ENCODE measurements at places on chromosomes 4 and X. TPM values are rescaled to one million over a fixed set of nuclear protein-coding genes. Genes with fewer than 3 reads are reported as not detected.

DNA sequence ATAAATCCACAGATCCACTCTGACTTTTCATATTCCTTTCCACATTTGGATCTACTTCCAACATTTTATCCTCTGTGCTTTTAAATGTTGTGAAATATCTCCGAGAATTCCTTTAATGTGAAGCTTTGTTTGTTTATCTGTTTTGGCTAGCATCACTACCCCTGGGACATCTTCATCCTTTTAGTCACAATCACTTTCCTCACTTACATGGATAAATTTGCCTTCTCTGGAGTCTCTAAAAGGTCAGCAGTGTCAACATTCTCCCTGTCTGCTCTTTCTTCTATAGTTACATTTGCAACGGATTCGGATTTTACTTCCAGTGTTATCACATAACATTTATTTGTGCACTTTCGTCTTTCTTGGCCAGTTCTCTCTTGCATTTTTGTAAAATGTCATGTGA is 34.2 kb upstream of the LRAT start:
- no peak for DNase-seq

DNA sequence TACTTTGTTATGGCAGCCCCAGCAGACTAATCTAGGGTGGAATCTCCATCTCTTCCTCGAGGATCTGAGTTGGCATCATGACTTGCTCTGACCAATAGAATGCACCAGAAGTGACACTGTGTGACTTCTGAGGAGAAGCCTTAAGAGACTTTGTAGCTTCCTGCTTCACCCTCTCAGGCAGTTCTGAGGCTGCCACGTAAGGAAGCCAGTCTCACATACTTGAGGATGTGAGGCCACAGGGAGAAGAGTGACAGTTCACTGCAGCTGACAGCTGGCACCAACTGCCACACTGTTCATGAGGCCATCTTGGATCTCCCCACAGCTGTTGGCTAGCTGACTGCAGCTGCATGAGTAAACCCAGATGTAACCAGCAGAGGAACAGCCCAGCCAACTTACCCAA is 29.3 kb upstream of the BCOR start:
- DNase-seq: peak; percentile 91

DNA sequence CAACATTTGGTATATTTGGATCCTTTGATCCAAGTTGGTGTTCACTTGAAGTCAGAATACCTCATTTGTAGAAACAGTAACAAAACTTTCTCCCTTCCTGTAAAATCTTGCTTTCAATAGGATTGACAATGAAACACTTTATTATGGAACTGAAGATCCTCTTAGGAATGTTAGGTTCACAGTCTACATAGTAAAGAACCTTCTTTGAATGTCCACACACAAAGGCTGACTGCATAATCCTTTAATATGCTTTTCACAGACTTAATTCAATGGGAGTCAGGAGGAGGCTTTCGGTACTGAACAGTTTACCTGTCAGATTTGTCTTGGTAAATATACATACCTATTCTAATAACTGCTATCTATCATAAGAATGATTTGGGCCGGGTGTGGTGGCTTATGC is 188.5 kb downstream of the SPRY1 start:
- no peak for DNase-seq

GRCh38 chr4:113141901-113142346 is 92.5 kb downstream of the ANK2 start:
- DNase-seq: peak; percentile 83

DNA sequence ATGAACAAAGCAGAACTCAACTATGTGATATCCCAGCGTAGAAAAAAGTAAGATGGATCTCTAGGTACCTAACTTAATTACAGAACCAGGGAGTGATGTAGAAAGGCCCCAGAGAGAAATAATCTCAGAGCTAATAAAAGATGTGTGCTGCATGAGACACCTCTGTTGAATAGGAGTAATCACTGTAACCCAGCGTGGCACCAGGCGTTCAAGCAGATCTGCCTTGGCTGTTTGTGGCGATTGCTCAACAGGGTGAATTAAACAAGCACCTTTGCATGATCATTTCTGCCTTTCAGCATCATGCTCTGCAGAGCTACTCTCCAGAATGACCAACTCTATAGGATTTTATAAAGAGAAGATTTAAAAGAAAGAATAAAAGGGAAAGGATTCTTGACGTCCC is 81.7 kb upstream of the KCNIP4 start:
- no peak for DNase-seq

DNA sequence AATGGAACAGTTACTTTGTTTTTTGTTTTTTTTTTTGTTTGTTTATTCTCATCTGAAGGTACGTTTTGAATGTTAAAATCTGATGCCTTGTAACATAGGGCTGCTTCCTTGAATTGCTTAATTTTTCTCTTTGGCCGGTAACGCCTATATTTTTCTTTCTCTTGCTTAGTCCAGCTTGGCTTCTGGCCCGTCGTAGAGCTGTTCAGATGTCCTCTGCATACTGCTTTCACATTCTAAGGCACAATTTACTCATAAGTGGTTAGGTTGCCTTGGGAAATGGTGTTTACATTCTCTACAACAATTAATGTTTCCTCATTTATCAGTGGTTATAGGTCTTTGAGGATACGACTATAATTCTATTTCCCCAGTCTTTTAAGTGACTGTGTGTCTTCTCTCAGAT is 7.9 kb downstream of the NONO start:
- no peak for DNase-seq

DNA sequence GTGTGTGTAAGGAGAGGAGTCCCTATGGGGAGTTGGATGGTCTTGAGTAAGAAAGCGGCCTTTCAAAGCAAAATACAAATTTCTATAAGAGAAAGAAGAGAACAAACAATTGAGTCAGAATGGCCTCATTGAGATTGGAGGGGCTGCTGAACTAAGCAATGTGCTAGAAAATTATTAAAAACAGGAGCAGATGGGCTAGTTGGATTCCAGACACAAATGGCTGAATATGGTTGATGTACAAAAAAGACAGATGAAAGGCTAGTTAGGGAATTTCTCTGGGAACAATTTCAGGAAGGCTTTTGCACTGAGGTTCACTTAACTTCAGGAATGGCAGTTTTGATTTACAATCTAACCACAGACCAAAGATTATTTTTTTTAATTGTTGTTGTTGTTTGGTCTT is 1806.8 kb upstream of the TENM3 start:
- no peak for DNase-seq

GRCh38 chrX:124690495-124690894 is 344.1 kb downstream of the SH2D1A start:
- DNase-seq: no peak

- DNase-seq: no peak
Measured at GRCh38 chrX:130418740-130419139, 17.0 kb downstream of the RBMX2 start.

DNA sequence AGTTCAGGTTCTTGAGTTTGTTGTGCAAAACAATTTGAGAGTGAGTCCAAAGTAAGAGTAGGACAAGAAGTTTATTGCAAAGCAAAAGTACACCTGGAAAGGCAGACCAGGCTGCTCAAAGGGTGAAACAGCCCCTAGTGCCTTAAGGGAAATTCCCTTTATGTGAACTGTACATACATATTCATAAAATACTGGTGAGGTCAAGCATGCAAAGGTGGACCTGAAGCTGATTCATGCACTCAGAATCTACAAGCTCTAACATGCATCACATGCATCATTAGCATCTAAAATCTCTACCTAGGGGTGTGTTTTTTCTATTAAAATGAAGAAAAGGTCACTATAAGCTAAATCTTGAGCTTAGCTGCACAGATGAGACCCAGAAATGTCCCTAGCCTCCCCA is 266.9 kb downstream of the SPATA18 start:
- no peak for DNase-seq

DNA sequence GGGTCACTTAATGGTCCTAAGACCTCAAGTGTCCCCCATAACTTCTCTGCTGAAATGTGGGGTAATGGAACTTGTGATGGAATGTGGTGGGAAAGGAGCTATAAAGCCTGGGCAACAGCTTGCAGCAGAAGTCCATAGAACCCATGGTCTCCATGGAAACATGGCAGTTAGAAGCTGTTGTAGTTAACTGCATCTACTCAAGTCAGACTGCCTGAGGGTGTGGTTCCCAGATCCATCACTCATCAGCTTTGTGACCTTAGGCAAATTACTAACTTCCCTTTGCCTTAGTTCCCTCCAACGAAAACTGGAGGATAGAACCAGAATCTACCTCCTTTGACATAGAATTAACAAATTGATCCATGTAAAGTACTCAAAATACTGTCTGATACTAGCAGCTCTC is 113.0 kb downstream of the SPATA18 start:
- no peak for DNase-seq

The GPR34 gene
- not detected for total RNA-seq

The HSD17B13 gene
- not detected for total RNA-seq

The SLC10A3 gene
- total RNA-seq: 28.5 TPM
